CD4-positive, alpha-beta memory T cell (primary cell): ENCODE measurements at places on chromosomes 2 and 18.

GRCh38 chr18:74831571-74832250 lies 234.0 kb downstream of the ZNF407 start:
- DNase-seq = no peak

DNA sequence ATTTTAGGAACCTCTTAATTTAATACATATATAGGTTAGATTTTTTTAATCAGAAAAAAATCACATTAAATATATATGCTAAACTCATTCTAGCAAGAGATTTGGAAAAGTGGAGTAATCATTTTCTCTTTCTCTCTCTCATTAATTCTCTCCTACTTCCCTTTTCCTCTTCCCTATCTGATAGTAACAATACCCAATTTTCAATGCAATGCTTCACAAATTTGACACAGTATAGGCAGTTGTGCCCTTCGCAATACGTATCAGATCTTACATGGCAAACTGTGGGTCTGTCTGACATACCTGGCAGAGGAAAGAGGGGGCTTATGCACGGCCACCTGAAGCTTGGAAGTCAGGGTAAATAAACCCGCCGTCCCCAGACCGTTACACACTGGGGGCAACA lies 444.3 kb downstream of the NBAS start:
- DNase-seq = no peak

DNA sequence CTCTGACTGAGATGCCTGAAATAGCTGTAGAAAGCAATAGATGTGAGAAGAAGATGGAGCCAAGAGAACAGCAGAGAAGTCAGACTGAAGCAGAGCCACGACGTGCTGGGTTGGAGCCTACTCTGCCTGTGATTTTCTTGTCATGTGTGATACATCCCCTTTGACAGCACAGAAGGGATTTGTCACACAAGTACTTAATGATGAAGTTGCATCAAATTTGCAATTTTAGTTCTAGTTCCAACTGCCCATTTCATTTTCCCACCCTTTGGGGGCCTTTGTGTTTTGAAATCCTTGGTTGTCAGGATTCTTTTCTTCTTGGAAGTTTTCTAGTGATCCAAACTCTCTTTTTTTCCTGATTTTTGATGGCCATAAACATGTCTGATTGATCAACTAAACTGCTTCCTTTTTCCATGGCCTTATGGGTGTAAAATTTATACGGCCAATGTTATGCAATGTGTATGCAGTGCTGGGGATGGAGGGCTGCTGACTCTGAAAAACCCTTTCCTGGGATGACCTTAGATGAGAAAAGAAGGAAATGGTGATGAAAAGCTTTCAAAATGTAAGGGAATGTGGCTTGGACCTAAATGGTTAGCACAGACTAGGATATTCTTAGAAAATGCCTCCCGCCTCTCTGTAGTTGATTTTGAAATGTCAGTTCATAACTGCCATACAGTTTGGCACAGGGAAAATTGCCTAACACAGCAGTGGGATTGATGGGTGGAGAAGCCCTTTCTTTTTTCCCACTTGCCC lies 9.6 kb upstream of the B3GNT2 start:
- DNase-seq = no peak

DNA sequence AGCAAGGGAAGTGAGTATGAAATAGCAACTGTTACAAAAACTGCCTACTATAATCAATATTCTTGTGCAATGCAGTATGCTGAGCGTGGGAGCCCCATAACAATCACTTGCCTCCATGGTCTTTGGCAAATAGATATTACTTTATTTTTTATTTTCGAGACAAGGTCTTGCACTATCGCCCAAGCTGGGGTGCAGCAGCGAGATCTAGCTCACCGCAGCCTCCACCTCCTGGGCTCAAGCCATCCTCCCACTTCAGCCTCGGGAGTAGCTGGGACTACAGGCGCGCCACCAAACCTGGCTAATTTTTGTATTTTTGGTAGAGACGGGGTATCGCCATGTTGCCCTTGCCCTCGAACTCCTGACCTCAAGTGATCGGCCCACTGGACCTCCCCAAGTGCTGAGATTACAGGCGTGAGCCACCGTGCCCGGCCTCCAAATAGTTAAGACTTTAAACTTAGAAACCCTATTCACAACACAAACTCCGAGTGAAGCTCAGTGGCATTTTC lies 1.2 kb upstream of the CCNT2 start:
- no peak for DNase-seq

DNA sequence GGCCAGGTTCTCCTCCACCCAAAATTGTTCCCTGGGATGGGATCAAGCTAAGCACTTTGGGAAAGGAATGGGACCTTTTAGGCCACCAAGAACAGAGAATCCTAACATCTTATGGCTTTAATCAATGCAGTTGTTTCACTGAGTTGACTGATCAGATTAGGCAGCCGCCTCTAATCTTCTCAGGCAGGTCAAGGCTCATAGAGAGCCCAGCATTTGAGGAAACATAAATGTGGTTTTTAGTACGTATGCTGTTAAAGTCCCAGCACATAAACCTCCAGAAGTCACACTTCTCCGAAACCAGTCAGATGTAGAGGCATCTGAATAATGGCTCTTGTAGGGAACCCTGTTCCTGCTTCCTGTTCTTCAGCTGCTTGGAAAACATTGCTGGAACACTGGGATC lies 99.5 kb upstream of the RMDN2 start:
- DNase-seq = no peak

- no peak for DNase-seq
These were observed 1062.7 kb downstream of the DSC3 start for GRCh38 chr18:29979881-29980280.

DNA sequence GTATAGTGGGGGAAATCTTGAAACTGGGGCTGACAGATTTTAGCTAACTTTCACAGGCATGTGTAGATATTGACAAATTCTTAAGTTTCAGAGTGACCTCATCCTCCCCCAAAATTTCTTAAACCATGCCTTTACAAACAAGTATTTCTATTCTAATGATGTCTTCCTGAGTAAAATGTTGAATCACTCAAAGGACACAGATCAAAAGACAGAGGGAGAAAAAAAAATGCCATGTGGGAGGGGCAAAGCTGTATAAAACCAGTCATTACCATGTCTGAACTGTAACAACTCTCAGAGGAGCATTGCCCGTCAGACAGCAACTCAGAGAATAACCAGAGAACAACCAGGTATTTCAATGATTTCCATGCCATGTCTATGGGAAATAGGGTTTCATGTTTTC lies at the start of gene SERPINB2:
SERPINB2 (plus strand) TSS at position 282 of the 400 bp plus-strand sequence. CDS start 3,740 bp downstream, outside the sequence.
- no peak for DNase-seq

DNA sequence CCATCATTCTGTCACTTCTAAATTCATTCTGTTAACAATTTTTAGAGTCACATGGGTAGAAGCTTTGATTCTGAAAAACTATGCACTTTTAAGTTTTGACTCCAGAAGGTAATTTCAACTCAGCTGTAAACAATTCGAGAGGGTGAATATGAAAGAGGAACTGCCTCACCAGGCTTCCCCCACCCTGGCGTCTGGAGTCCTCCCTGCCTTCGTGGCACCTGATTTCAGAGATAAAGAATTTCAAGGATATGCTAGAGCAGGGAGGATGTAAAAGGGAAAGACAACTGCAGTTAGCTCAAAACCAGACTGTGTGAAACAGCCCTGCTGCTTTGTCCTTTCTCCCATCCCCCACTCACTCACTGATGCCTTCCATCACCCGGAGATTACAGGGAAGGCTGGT lies 40.7 kb downstream of the ONECUT2 start:
- no peak for DNase-seq

- no peak for DNase-seq
These were observed 91.7 kb upstream of the LCLAT1 start for GRCh38 chr2:30355306-30355705.

DNA sequence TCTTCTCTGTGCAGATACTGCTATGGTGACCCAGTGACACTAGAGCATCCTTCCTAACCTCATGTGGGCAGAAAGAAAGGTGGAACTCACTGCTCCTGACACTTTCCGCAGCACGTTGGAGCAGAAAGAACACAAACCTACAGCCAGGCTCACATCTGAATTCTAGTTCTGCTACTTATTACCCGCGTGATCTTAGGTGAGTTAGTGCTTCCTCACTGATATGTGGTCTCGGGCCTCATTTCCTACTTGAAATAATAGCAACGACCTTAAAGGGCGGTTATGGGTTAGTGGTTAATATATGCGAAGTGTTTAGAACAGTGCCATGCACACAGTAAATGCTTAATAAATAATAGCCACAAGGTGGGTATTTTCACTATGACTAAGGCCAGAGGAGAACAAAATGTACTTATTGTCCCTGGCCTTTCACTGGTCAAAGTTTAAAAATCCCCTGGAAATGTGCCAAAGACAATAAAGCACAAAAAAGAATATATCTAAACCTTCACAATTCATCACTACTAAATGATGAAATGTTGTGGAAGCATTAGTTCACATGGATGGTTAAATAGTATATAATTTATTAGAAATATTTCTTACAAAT lies 66.6 kb downstream of the MYOM1 start:
- no peak for DNase-seq

DNA sequence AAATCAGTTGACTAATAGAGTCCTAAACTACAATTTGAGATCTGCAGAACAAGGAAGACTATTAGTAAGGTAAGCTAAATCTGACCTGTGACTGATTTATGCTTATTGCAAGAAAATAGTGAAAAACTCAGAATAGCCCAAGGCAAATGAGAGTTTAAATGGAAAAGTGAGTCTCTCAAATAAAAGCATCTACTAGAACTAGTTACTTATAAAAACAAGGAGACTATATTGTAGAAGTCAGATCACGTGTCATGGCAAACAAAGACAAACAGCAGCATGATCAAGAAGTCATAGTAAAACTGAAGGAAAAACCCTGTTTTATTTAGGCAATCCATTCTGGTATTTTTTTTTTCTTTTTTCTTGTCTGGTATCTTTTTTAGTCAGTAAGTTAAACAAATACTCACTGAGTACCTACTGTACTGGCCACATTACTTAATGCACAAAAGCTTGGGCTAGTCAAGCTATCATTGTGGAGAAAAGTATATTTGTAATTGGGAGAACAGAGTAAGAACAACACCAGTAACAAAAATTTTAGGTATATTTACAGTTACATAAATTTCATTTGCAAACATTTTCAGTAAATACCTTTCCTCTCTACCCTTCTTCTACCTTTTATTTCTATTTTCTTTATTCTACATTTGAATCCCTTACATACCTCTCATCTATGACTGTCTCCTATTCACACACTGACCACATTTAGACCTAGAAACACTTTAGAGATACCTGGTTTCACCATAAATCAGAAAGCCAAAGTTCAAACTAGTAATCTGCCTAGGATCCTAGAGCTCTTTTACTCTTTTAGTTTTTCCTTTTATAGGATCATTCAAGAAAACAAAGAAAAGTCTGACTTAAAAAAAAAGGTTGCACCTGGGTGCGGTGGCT lies 23.7 kb downstream of the CCDC88A start:
- DNase-seq = no peak

- DNase-seq = no peak
These were observed 23.9 kb upstream of the ALLC start for GRCh38 chr2:3633982-3634595.

DNA sequence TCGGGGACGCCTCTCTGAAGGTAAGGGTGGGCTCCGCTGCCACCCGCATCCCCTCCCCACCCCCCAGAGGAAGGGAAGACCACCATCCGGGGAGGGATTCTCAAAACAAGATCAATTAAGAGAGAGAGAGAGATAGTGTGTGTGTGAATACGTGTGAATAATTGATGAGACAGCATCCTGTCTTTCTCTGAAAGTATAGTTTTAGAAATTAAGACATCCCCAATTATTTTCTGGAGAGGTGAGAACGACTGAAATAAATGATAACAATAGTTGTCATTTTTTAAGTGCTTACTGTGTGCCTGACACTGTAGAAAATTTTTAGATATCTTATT lies 751 bp downstream of the IL18R1 start:
- no peak for DNase-seq

GRCh38 chr18:36661999-36662398 lies 166.8 kb downstream of the TPGS2 start:
- no peak for DNase-seq

GRCh38 chr2:219206328-219207133 lies at the start of gene ZFAND2B:
Gene ZFAND2B (plus strand): TSS chr2:219206782. CDS start chr2:219206988, 206 bp downstream.
- peak; percentile 96 for DNase-seq

GRCh38 chr2:23291239-23291638 lies 93.7 kb upstream of the KLHL29 start:
- DNase-seq = no peak

DNA sequence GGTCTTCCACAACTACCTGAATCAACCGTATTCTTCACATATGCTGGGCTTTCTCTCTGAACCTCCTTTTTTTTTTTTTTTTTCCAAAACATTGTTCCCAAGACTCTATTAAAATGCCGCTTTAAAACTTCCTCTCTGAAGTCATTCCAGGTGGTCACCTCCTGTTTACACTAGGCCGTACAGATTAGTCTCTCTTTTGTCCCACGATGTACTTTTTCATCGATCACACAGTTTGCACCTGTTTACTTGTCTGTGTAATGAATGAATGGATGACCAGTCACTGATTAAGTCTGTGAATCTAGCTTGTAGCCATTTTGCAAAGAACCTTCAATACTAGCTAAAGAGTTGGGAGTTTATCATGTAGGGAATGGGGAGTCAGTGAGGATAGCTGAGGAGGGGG lies 16.7 kb upstream of the FAM228A start:
- DNase-seq = no peak

GRCh38 chr2:149653831-149654445 lies 66.4 kb upstream of the MMADHC start:
- DNase-seq = no peak

GRCh38 chr18:12882453-12883371 lies 1.3 kb downstream of the PTPN2 start:
- peak; percentile 29 for DNase-seq

GRCh38 chr18:58998401-58999203 lies 133.9 kb downstream of the ZNF532 start:
- no peak for DNase-seq

DNA sequence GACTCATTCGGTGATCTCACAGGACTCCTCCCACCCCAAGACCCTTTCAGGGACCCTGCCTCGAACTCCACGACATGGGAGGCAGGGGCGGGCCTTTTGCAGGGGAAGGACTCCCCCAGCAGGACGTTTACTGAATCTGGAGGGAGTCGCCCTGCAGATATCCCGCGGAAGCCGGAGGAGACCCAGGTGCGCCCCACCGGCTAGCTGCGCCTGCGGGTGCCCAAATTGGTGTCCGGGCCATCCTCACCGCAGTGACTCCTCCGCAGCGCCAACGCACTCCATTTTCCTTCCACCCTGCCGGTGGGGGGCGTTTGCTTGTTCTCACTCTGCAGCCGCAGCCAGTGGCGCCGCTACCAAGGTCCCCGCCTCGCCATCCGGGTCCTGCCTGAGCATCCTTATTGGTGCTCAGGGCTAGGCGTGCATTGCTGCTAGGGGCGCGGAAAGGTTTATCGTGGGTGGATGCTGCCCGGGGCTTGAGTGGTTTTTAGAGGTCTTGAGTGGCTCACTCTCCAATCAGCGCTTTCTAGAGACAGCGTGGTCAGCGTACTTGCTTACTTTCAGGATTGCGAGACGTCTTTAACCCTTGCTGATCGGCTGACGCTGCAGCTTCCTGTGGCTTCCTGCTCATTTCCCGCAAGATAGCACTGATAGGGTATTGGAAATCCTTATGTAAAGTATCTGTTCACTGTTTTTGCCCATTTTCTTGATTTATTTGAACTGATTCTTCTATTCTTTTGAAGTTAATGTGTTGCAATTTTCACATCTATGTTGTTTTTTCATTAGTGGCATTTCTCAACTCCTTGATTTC lies 81.4 kb downstream of the BIN1 start:
- DNase-seq = peak; percentile 70
